Natural killer cell treated with Interleukin-12 subunit alpha and Interleukin-12 subunit beta and Interleukin-15 and Interleukin-18, amount 100 ng/mL, for 72 hours (primary cell): ENCODE measurements at places on chromosomes 6 and 20.

DNA sequence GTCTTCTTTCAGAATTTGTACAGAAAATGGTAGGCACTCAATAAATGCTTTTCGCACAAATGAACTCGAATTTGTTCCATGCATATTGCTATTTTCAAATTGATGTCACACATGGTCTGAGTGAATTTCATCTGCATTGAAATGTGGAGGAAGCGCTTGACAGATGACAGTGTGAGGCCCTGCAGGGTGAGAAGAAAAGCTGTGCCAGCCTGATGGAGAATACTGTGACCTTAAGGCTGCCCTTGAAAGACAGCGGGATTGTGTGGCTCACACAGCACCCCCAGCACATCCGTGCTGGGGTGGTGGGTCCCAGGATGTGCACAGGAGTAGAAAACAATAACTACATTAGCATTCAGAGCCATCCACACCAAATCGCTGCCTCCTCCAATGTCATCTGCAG lies 14.8 kb upstream of the MCHR2 start:
- H3K4me3 ChIP-seq, result no peak overlapping the region
- peaks cover 6% of the 10 kb centered on the region for H3K27me3 ChIP-seq
- DNase-seq, result no peak
- no peaks in the 10 kb centered on the region for H3K36me3 ChIP-seq
- H3K27ac ChIP-seq, result no peak overlapping the region

GRCh38 chr20:2507464-2507863 lies 1.3 kb downstream of the ZNF343 start:
- no peak for DNase-seq
- peak overlapping the region; percentile 99 for H3K4me3 ChIP-seq
- H3K4me1 ChIP-seq, result peaks cover 10% of the 10 kb centered on the region

DNA sequence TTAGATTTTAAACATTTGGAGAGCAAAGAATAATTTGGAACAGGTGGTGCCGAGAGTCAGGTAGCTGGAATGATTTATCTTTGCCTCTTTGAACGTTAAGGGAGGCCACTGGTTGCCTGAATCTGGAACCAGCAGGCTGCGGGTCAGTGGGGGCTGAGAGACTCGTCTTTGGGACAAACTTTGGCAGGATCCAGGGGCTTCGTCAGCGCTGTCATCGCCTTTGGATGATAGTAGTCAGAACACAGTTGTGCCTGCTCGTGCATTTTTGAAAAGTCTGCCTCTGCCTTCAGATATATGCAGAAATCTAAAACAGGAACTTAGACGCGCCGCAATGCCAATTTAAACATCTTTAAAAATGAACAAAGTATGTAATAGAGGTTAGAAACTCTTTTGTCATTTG lies 5.0 kb downstream of the EYA2 start:
- no peaks in the 10 kb centered on the region for H3K36me3 ChIP-seq
- H3K4me1 ChIP-seq, result no peaks in the 10 kb centered on the region
- no peak for DNase-seq
- H3K27ac ChIP-seq, result no peak overlapping the region
- no peak overlapping the region for H3K4me3 ChIP-seq

GRCh38 chr6:129498950-129499842 lies 210.8 kb downstream of the ARHGAP18 start:
- no peak for DNase-seq
- no peaks in the 10 kb centered on the region for H3K36me3 ChIP-seq
- H3K27me3 ChIP-seq, result no peaks in the 10 kb centered on the region
- peaks cover 19% of the 10 kb centered on the region for H3K4me1 ChIP-seq
- peak overlapping the region; percentile 68 for H3K4me3 ChIP-seq

GRCh38 chr20:10581823-10582222 lies 92.0 kb downstream of the JAG1 start:
- H3K27ac ChIP-seq, result no peak overlapping the region
- H3K4me1 ChIP-seq, result peaks cover 4% of the 10 kb centered on the region
- no peaks in the 10 kb centered on the region for H3K36me3 ChIP-seq
- no peak overlapping the region for H3K4me3 ChIP-seq
- DNase-seq, result no peak

GRCh38 chr6:111552241-111552744 lies 53.4 kb downstream of the TRAF3IP2 start:
- H3K27me3 ChIP-seq, result no peaks in the 10 kb centered on the region
- H3K4me3 ChIP-seq, result no peak overlapping the region
- no peak for DNase-seq
- no peaks in the 10 kb centered on the region for H3K4me1 ChIP-seq
- no peak overlapping the region for H3K27ac ChIP-seq

DNA sequence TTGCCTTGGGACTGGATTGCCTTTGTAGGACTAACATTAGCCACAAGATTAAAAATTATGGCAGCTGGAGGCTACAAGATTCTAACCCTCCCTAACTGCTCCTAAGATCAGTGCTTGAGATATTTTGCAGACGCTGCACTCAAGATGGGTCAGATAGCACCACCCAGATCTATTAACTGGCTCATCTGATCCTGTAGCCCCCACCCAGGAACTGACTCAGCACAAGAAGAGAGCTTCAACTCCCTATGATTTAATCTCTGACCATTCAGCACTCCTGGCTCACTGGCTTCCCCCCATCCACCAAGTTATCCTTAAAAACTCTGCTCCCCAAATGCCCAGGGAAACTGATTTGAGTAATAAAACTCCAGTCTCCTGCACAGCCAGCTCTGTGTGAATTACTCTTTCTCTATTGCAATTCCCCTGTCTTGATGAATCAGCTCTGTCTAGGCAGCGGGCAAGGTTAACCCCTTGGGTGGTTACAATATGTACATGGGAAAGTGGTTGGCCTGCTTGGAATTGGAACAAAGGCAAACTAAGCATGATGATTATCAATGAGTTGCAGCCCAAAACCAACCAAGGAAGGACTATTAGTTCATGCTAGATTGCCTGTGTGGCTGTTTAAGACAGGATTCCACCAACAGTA lies 111.3 kb downstream of the OR2B2 start:
- no peak for DNase-seq
- no peaks in the 10 kb centered on the region for H3K36me3 ChIP-seq
- peaks cover 2% of the 10 kb centered on the region for H3K4me1 ChIP-seq
- no peak overlapping the region for H3K27ac ChIP-seq
- no peak overlapping the region for H3K4me3 ChIP-seq
- peaks cover 4% of the 10 kb centered on the region for H3K27me3 ChIP-seq

DNA sequence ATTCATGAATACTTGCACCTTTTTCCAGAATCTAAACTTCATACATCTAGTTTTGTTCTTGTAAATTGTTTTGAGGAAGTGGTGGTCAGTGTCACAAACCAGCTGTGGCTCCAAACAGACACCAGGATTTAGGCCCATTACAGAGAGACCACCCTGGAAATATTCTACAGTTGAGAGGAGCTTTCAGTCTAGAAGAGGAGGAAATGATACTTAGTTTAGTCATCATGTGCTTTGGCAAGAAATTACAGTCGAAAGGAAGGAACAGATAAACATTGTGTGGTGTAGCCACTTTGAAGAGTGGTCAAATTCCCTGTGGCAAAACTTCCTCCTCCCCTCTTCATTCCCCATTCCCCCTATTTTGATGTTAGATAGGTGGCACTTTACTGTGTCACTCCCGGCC lies 15.7 kb downstream of the DCBLD1 start:
- H3K36me3 ChIP-seq, result no peaks in the 10 kb centered on the region
- no peak overlapping the region for H3K4me3 ChIP-seq
- no peaks in the 10 kb centered on the region for H3K27me3 ChIP-seq
- DNase-seq, result no peak

DNA sequence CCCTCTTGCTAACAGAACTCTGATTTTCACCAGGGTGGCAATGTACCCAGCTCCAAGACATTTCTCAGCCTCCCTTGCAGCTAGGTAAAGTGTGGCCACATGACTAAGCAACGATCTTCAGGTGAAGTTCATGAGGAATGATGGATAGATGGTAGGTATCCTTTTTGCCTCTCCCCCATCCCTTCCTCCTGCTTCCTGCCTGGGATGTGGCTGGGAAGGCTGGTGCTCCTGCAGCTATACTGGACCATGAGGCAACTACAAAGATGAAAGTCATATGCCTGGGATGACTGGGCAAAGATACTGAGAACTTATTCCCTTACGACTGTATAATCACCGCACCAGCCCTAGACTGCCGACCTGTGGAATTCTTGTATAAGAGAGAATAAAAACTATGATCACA lies 13.4 kb downstream of the ZNF335 start:
- no peak overlapping the region for H3K4me3 ChIP-seq
- no peaks in the 10 kb centered on the region for H3K4me1 ChIP-seq
- H3K27me3 ChIP-seq, result no peaks in the 10 kb centered on the region
- DNase-seq, result no peak

DNA sequence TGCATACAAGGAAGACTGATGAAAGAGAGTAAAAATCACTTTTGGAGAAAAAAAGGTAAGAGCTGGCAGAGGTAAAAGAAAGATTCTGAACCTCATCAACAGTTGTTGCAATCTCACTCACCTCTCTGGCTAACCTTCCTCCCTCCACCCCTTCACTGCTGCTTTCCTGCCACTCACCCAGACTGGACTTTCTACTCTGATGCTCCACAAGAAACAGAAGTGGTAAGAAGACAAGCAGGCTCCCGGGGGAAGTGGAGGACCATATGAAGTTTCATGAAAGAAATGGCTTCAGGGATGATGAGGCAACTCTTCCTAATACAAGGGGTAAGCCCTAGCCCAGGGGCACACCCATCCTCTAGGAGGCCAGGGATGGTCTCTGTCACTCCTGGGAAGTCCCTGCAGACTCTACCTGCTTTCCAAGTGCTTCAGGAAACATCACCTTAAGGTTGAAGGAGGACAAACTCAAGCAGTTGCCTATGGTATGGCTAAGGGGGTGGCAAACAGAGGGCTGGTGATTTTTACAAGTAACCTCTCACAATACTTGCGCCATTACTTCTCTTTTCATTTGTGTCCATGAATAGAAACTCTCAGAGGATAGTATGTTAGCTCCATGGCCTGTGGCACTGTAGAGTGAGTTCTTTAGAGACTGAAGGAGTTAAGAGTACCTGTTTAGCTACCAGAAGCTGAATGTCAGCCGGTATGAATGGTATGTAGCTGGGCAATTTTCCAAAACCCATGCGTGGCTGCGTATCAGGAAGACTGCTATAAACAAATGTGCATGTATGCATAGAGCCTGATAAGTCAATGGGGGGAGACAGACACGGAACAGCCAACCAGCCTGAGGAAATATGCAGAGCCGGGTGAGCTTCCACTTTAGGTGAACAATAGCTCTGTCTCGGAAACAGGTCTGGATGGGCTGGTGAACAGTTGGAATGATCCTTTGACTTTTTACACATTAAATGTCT lies 112.0 kb downstream of the BACH2 start:
- peaks cover 20% of the 10 kb centered on the region for H3K4me1 ChIP-seq
- no peak for DNase-seq
- no peaks in the 10 kb centered on the region for H3K36me3 ChIP-seq
- H3K4me3 ChIP-seq, result no peak overlapping the region
- peak overlapping the region; percentile 23 for H3K27ac ChIP-seq

DNA sequence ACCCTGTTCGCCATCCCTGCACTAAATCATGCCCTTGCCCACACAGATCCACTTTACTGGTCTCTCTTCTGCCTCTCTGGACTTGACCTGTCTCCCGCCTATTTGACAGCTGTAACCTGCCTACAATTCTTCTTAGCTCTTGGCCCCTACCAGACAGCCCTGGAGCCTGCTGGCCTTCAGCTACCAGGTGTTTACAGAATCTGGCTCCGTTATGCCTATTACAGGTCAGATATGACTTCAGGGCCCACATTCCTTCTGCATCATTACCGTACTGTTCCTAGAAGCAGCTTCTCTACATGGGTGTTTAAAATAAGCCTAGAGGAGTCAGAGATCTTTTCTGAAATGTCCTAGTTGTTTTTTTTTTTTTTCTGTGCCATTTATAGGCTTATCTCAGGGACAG lies 45.4 kb upstream of the CCN6 start:
- DNase-seq, result no peak
- no peak overlapping the region for H3K4me3 ChIP-seq
- H3K27me3 ChIP-seq, result no peaks in the 10 kb centered on the region
- no peaks in the 10 kb centered on the region for H3K36me3 ChIP-seq

GRCh38 chr6:156589281-156589680 lies 187.9 kb upstream of the ARID1B start:
- no peaks in the 10 kb centered on the region for H3K4me1 ChIP-seq
- no peaks in the 10 kb centered on the region for H3K36me3 ChIP-seq
- H3K27ac ChIP-seq, result no peak overlapping the region

DNA sequence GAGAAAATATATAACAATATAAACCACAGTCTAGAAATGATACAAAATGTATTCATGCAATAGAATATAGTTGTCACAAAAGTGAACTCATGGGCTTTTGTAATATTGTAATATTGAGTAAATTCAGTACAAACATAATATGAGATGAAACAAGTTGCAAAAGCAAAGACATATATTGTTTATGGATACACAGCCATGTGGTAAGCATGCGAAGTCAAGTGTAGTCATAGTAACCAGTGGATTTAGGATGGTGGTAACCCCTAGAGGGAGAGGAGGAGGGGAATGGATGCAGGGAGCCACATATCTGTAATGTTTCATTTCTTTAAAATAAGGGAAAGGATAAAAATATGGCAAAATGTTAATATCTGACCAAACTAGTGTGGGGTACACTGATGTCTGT lies 47.3 kb downstream of the ARMC2 start:
- peak overlapping the region; percentile 69 for H3K4me3 ChIP-seq
- H3K4me1 ChIP-seq, result peaks cover 34% of the 10 kb centered on the region
- peak overlapping the region; percentile 81 for H3K27ac ChIP-seq
- no peaks in the 10 kb centered on the region for H3K36me3 ChIP-seq
- DNase-seq, result no peak

- H3K27me3 ChIP-seq, result peaks cover 21% of the 10 kb centered on the region
- H3K4me3 ChIP-seq, result no peak overlapping the region
- H3K4me1 ChIP-seq, result no peaks in the 10 kb centered on the region
- no peak for DNase-seq
These were observed 116.8 kb upstream of the SLC22A23 start for GRCh38 chr6:3573670-3574069.

GRCh38 chr6:87279196-87279595 lies 43.2 kb upstream of the SMIM8 start:
- no peaks in the 10 kb centered on the region for H3K27me3 ChIP-seq
- H3K27ac ChIP-seq, result no peak overlapping the region
- no peak for DNase-seq
- H3K4me3 ChIP-seq, result no peak overlapping the region
- no peaks in the 10 kb centered on the region for H3K36me3 ChIP-seq
- no peaks in the 10 kb centered on the region for H3K4me1 ChIP-seq

DNA sequence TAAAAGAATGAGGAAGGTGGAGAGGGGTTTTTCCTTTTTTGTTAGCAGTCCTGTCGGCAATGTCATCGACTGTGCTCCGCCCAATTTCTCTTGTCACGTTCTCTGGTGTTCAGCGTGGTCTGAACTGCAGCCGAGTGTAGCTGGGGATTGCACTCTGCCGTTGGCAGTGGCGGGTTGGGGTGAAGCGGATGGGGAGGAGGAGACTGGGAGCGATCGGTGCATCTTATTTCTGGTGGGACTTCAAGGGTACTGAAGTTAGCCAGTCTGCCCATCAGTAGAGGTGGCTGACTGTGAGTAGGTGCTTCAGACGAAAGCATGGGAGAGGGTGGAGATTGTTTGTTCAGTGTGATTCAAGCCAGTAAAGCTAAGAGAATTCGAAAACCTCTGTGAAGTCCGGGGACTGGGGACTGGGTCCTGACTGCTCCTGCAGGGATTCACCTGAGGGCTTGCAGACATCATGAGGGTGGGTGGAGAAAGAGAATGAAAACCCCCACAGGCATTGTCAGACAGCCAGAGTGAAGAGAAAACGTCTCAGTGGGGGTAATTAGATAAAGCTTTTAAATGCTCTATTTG lies 5.1 kb downstream of the RREB1 start:
- no peaks in the 10 kb centered on the region for H3K36me3 ChIP-seq
- peak overlapping the region; percentile 70 for H3K27ac ChIP-seq
- no peak for DNase-seq
- H3K4me3 ChIP-seq, result peak overlapping the region; percentile 80
